ENCODE measurements at places on chromosomes 3 and 15.
A peak's percentile ranks its signal among the peaks of the same experiment; 100 is the strongest.

DNA sequence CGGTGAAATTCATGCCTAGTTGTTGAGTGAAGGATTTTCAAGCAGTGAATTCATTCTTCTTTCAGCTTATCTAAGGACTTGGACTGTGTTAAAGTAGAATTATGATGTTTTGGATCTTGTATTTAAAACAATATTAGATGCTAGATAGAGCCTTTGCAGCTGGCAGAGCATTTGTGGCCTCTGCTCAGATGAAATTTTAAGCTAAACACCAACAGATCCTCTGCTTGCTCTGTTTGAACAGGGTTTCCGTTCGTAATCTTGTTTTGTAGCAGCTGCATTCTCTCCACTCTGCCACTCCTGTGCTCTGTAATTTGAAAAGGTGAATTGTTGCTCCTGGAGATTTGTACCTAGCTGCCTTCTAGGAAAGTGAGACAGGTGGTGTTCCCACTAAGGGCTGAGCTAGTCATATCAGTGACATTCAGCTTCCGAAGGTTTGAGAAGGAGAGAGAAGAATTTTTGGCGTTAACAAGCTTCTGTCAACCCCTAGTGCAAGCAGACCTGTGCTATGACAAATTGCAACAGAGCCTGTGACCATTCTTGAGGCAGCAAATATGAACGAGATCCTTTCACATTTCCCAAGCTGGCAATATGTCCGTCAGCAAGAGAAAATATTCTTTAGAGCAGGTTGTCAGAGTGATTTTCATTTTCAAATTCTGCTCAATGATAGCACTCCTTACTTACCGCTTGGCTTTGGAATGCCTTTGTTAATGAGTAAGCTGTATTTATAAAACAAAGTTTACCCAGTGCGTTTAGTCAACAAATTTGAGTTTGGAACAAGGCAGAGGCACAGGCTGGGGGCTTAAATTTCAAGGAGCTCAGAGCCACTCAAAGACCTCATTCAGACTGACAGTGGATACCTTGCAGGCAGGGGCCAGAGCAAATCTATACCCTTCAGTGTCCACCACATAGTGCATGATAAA, 5.3 kb downstream of the CHST2 start:
- DNase-seq, result no peak

GRCh38 chr15:43255376-43255775, 11.4 kb downstream of the TGM5 start:
- no peak for DNase-seq

DNA sequence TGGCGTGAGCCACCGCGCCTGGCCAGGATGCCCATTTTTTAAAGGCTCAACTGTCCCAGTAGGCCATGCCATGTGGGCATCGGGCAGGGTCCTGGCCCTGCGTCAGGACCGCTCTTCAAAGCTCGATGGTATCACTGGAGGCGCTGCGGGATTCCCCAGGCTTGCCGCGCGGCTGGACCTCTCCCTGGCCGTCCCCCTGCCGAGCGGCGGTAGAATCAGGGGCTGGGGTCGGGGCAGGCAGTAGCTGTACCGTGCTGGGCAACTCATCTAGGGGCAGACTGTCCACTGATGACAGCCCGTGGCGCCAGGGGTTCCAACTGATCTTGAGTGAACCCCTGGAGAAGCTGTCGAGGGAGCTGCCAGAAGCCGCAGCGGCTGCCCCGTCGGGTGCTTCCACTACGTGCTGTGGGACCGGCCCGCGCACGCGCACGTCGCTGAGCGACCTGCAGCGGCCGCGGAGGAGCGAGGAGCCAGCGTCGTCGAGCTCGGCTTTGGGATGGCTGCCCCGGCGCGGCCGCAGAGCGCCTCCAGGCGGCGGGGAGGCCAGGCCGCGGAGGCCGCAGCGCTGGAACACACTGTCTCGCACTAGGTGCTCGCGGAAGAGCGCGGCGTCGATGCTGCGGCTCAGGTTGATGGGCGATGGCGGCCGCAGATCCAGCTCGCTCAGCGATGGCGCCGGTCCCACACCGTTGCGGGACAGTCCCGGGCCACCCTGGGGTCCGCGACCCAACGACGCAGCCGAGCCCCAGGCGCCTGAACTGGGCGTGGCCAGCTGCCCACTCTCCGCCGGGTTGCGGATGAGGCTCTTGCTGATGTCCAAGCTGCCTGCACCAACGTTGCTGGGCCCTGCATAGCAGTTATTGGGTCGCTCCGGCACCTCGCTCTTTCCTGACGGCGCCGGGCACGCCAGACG, 5.8 kb downstream of the PRRT3 start:
- peak; percentile 79 for DNase-seq

- no peak for DNase-seq
Observed at GRCh38 chr3:127682561-127682960, 9.8 kb downstream of the ABTB1 start.

GRCh38 chr3:139647866-139648435, 29.8 kb downstream of the NMNAT3 start:
- DNase-seq, result no peak

DNA sequence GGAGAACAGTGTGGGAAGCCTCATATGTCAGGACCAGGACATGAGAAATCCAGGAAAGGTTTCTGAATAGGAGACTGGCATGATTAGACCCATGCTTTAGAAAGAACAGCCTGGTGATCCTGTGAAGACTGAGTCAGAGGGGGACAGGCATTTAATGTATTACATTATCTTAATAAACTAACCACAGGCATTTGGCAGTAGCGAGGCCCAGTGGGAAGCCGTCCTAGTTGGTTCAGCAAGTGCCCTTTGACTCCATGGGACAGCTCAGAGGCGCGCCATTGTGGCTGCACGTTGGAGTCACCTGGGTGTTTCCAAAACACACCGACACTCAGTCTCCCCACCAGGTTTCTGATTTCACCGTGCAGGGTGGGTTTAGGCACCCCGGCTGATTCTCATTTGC, 90.5 kb upstream of the DGKG start:
- no peak for DNase-seq

GRCh38 chr3:119918992-119919933, 137.4 kb downstream of the NR1I2 start:
- DNase-seq, result no peak

DNA sequence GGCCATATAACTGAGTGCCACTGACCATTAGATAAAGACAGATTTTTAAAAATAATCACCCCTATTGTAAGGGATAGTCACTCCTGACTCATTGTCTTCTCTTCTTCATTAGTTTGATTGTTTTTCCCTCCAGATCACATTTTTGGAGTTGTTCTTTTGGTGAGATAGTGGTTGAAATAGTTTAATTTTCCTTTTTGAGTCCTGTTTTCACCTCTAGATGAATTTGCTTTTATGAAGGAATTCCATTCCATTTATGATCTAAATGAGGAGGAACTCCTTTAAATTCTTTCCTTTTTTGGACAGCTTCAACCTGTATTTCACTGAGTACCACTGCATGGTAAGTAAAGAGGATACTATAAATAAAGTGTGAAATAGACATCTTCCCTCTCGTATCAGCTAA, 112.4 kb downstream of the GREM1 start:
- no peak for DNase-seq

GRCh38 chr15:48533982-48534381, 111.5 kb downstream of the FBN1 start:
- no peak for DNase-seq

DNA sequence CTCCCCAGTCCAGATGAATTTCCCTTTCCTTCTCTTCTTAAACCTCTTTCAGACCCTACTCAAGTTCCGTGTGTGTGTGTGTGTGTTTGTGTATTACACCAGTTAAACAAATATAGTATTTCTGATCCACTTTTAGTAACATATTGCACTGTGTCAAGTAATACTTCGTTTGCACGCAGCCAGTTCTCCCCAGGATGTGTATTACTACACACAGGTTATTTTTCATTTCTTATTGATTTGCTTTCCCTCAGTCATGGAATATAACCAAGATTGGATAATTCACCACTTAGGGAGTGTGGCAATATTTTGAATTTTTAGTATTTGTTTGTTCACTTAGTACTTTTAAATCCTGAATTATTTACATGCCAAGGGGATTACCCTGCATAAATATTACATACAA, 667.0 kb downstream of the NR2F2 start:
- no peak for DNase-seq

DNA sequence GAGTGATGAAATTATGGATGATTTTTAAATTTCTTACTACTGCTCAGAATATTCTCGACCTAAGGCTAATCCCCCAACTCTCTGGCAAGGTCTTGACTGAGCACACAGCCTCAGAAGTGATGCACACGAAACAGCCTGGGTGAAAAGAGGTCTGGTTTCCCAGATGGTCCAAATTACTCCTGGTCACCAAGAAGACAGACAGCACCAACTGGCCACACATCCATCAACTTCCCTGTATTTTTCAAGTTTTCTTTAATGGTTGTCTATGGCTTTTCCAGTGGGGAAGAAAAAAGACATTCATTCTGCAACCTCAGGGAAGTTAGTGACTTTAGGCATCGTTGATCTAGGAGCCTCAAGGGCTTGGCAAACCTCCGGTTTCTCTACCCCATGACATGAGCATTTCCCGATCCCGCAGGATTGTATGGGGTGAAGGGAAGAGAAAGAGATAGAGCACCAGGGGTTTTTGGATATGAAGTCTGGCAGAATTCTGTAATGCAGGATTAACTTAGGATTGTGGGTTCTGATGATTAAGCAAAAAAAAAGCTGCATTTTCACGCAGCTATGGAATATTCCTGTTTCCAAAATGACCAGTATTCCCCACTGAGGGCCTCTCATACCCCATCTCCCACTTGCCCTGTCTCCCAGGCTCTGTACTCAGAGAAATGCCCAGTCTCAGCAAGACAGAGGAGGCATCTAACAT, 62.2 kb downstream of the UMPS start:
- DNase-seq, result no peak

DNA sequence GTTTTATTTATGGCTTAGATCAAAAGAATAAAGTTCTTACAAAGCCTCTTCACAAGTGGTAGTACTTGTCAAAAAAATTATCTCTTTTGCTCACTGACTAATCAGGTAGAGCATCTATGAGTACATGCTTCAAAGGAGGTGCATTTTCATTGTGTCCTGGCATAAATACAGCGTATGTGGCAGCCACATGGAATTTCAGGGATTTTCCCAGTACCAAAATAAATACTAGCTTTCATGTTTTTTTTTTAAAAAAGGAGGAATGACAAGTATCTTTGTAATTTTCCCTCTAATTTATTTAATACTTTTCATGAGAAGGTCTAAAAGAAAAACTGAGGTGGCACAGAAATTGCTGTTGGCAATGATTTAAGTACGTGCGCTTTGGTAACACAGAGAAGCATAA, 597.8 kb upstream of the ALCAM start:
- DNase-seq, result no peak

- DNase-seq, result no peak
Observed at GRCh38 chr15:73687351-73687750, 3.2 kb downstream of the CD276 start.

- no peak for DNase-seq
Observed at GRCh38 chr15:59657635-59658125, 365 bp upstream of the GTF2A2 start.

DNA sequence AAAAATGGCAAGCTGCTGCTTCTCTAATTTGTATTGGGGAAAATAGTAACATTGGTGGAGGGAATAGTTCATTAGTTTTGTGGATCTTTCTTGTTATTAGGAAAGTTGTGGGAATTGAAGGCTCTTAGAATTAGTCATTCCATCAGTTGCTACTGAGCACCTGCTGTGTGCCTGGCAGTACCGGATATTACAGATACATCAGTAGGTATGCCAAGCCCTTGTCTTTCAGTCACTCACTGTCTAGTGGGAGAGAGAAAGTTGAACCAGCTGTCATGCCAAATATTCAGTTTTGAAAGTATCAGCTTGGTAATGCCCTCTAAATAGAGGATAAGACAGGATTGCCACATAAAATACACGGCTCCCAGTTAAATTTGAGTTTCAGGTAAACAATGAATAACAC, 32.5 kb downstream of the IGSF10 start:
- DNase-seq, result no peak

GRCh38 chr15:59691194-59691805, 2.2 kb upstream of the BNIP2 start:
- DNase-seq, result peak; percentile 83

DNA sequence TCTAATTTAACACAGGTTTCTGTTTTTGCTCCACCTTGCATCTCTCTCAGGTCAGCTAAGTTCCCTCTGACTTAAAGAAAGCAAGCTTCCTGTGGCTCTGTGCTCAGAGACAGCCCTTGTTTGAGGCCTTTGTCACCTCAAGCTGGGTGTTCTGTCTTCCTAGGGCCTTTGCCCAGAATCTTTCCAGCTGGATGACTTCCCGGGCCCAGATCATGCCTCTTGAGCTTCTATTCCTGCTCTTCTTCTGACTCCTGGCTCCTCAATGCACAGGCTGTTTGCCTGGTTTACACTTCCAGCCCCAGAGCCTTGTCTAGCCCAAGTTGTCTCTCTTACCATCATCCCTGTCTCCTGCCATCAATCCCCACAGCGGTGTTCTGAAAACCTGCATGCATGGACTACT, 300.6 kb downstream of the VPS13C start:
- no peak for DNase-seq

All from B cell (primary cell).